ENCODE measurements at places on chromosomes 3 and 15.

DNA sequence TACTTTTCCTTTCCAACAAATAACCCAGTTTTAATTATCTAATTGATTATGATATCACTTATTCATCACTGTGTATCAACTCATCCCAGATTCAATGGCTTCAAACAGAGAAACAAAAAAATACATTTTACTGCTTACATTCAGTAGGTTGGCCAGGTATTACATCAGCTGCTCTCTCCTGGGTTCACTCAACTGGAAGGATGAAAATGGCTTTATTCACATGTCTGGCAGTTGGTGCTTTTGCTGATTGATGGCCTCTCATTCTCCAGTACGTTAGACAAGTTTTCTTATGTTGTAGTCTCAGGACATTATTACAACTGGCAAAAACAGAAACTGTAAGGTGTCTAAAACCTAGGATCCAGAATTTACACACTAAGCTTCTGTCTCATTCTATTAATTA lies 811.0 kb upstream of the ALCAM start:
- DNase-seq: no peak

- no peak for DNase-seq
Measured at GRCh38 chr15:75036212-75036616, 12.8 kb downstream of the PPCDC start.

GRCh38 chr3:24498391-24498790 lies 3.7 kb upstream of the THRB start:
- DNase-seq: no peak

GRCh38 chr3:73848173-73848906 lies 223.6 kb upstream of the PDZRN3 start:
- no peak for DNase-seq

DNA sequence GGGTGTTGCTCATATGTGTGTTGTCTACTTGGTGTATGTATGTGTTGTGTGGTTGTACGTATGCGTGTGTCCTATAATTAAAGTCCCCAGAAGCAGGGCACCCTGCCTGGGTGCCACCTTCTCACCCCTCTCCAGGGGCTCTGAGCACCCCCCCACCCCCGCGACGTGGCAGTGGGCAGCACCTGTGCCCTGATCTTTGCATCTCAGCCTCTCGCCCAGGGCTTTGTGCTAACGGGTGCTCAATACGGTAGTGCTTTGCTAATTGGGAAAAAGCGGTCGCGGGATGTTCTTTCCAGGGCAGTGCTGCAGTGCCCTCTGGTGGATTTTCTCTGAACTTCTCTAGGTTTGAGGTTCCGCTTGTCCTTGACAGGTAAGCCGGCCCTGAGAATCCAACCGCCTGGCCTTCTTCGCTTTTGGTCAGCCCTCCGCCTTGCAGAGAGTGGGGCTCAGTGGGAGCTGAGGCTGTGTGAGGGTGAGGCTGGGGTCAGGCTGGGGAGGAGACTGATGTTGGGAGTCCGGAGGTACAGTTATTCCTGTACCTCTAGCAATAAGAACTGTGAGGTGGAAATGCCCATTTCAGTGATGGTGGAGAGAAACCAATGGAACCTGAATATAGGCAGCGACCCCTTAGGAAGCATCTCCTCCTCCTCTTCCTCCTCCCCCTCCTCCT lies 17.6 kb upstream of the EPHB3 start:
- DNase-seq: peak; percentile 86

DNA sequence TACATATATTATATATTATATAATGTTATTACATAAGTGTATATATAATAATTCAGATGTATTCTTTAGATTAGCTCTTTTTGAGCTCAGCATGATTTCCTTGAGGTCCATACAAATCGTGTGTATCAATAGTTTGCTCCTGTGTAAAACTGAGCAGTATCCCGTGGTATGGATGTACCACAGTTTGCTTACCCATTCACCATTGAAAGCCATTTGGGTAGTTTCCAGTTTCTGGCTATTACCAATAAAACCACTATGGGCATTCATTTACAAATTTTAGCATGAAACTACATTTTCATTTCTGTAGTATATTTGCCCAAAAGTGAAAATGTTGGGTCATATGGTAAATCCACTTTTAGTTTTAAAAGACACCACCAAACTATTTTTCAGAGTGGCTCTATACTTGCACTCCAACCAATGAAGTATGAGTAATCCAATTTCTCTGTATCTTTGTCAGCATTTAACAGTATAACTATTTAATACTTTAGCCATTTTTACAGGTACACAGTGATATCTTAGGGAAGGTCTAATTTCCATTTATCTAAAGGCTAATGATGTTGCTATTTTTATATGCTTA lies 1361.4 kb upstream of the GBE1 start:
- DNase-seq: no peak

- DNase-seq: no peak
Measured at GRCh38 chr3:4956738-4957137, 22.5 kb upstream of the BHLHE40 start.

DNA sequence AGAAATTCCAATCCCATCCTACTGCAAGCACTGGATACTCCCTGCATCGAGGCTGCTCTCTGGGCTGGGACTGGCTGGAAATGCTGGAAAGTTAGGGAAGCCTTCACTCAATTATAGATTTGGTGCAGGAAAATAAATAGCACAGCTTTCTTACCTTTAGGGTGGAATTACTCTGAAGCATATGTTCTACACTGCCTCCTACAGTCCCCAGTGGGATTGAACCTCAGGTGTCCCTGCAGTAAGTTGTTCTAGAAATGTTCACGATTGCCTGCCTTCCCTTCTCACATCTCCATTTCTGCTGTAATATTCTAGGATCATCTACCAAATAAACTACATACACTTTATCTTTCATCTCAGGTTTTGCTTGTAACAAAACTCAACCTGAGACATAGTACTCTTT lies 536.7 kb upstream of the LMCD1 start:
- DNase-seq: peak; percentile 6

DNA sequence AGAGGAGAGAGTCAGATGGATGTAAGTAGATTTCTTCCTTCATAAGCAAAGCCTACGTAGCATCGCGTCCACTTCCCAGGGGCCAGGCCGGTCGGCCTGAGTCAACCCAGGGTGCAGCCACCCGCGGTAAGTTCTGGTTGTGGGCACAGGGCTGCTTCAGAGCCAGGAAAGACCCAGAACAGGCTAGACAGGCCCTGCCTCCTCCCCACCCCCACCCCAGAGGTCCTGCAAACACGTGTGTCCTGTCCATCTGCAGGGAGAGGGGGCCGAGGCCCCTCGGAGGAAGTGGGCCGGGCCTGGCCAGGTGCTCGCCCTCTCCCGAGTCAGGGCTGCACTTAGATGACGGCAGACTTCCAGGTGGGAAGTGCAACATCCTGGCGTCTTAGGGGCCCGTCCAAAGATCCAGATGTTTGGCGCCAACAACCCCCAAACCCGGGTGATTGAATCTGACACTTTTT lies 100.8 kb upstream of the ALDH1A3 start:
- peak; percentile 1 for DNase-seq

- DNase-seq: no peak
Measured at GRCh38 chr15:62770752-62771151, 271.8 kb upstream of the TPM1 start.
